M059J (cell line): ENCODE measurements at places on chromosomes 1 and 21. TPM values are rescaled to one million over a fixed set of nuclear protein-coding genes. Genes with fewer than 3 reads are reported as not detected.

NFASC gene
- total RNA-seq, result 17.6 and 24.1 TPM in 2 replicates

DNA sequence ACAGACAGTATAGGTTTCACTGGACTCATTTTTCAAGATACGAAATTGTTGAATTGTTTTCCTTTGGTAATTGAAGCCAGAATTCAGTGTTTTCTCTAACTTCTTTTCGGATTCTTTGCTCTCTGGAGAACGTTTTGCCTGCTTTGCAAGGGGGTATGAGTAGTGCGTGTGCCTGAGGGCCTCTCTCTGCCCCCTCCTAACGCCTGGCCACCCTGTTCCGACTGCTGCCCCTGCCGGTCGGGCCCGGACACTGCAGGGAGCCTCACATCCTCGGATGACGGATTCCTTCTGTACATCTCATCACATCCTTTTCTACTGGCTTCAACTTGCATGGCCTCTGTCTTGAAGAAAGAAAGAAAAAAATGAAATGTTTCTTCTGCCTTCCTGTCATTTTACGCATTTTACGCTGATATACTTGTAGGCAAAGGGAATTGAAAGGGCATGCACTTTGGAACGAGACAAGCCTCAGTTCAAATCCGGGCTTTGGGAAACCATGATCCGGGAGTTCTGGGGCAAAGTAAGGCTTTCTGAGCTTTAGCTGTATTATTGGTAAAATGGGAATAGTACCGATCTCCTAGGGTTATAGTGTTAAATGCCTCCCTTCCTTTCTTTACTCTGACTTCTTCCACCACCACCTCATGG, 65.1 kb downstream of the DISC1 start:
- DNase-seq, result no peak

- no peak for DNase-seq
These were observed 13.9 kb downstream of the FAM151A start for GRCh38 chr1:54609301-54609921.

- DNase-seq, result no peak
These were observed 96.9 kb downstream of the ZSCAN20 start for GRCh38 chr1:33569331-33569730.

DNA sequence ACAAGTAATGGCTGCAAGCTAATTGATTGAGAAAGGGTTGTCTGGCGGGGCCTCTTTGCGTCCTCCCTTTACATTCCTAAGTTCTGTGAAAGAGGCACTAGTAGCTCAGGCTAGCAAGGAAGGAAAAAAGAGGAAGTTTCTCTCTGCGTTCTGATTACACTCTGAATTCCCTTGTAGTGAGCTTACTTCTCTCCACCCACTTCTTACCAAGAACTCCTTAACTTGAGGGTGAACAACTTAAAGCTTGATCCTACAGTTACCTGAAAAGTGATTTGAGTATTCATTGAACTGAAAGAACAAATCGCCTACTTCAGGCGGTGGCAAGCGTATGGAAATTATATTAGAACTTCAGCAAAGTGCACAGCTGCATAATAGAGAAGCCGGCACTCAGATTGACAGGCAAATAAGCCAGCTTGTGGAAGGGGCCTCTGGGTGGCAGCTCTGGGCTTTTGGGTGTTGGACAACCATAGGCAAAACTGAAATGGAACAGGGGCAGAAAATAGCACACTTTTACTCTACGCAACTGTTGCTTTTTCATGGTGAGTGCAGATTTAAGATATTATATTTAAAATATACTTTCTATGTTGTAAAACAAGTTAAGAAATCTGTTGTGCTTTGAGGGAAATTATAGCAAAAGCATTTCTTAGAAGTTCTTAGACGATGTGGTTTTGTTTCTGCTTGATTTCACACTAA, 464.5 kb downstream of the USP25 start:
- DNase-seq, result peak; percentile 78

DNA sequence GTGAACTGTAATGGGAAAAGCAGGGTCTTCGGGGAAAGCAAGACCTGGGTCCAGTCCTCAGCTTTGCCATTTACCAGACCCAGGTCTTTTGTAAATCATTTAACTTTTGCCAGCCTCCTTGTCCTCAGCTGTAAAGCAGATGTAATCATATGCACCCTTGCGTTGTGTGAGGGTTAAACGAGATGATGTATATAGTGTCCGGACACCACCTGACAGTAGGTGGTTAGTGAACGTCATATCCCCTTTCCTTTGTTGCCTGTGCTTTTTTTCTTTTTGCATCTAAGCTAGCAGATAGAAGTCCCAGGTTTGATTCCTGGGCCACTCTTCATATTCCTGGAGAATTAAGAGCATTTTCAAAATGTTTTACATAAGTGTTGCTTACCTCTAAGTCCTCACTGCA, 28.5 kb downstream of the IL12RB2 start:
- no peak for DNase-seq

DNA sequence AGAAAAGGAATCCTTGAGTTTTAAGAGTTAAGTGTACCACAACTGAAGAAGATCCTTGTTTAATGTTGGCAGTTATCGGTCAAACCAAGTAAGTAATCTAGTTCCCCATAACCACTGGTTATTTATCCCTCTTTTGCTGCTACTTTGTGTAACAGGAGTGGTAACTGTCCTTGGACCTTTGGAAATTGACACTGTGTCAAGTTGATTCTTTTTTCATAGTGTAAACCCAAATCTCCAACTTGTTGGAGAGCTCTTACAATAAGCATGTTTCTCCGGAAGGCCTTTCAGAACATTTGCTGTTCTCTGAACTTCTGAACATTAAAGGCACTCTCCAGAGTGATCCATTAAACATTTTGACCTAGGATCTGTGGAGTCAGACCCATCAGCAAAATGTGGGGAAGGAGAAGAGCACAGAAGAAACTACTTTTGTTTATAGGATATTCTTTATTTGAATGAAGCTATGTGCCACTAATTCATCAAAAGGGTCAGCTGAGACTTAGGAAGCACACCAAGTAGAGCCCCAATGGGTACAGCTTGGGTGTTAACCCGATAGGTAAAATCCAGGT, 3.9 kb downstream of the AHCYL1 start:
- DNase-seq, result no peak

DNA sequence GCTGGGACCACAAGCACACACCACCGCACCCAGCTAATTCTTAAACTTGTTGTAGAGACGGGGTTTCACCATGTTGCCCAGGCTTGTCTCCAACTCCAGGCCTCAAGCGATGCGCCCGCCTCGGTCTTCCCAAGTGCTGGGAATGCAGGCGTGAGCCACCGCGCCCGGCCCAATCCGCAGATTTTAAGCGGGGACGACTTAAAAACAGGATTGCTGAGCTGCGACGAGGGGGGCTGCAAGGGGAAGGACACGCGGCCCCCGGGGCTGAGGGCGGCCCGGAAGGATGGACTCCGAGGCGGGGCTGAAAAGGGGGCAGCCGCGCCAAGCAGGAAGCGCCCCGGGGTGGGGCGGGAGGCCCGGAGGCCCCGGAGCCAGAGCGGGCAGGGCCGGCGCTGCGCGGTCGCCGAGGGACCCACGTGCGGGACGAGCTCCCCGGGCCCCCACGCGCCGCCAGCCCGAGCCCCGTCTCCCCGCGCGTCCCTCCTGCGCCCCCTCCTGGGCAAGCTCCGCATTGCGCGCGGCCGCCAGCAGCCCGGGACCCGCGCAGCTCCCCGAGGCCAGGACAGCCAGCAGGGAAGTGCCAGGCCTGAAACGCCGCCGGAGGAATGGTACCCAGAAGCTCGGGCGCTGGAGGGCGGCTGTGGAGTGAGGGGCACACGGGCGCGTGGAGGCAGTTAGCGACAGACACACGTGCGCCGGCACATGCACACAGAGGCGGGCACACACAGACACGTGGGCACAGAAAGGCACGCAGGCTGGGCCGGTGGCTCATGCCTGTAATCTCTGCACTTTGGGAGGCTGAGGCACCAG, 5.5 kb upstream of the PRKCZ start:
- DNase-seq, result peak; percentile 45

GRCh38 chr1:15322648-15323350, 75.8 kb downstream of the FHAD1 start:
- DNase-seq, result peak; percentile 12
